ENCODE measurements at places on chromosomes 6 and 20.
A peak's percentile ranks its signal among the peaks of the same experiment; 100 is the strongest.

GRCh38 chr20:48760403-48760983, 67.3 kb downstream of the PREX1 start:
- no peak for DNase-seq

DNA sequence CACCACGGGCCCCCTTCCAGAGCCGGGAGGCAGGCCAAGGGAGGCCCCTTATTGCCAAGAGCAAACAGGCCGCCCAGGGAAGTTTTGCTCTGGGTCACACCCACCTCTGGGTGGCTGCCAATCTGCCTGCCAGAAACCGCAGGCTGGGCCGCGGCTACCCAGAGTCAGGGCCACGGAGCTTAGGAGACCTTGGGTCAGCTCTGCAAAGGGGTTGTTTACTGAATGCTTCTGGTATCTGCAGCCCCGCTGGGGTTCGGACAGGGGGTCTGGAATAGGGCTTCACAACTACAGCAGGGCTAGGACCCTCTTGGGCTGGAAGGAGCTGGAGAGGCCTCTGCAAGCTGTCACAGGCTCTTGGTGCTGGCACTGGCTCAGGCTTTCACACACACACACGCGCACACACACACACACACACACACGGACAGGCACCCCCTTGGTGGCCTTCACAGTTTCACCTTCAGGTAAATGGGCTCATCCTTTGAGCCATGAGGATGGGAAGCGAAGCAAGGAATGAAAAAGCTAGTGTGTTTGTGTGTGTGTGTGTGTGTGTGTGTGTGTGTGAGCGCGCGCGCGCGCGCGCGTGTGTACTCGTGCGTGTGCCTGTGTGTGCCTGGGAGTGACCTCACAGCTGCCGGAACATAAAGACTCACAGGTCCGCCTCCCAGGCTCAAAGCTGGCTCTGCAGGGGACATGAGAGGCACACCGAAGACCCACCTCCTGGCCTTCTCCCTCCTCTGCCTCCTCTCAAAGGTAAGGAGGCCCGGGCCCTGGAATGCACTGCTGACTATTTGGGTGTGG, at the start of gene CCN5:
TSS of gene CCN5 (plus strand) at position 669 of the 798 bp plus-strand sequence. CDS start at position 691, 22 bp downstream.
- DNase-seq, result no peak

DNA sequence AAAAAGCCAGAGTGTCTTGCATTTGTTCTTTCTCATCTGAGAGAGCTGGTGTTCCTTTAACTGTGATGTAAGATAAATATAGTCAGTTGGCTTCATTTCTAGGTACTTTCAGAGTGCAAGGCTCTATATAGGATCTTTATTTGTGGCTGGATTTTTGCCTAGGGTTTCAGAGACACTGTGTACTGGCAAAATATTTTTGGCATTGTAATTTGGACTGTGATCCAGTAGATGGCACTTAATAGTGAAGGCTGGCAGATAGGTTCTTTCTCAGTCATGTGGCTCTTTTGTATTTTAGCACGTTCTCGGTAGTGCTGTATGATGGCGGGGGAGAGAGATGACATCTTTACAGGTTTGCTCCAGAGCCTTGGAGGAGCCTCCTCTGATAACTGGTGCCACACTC, 26.8 kb upstream of the SLC35B3 start:
- no peak for DNase-seq

DNA sequence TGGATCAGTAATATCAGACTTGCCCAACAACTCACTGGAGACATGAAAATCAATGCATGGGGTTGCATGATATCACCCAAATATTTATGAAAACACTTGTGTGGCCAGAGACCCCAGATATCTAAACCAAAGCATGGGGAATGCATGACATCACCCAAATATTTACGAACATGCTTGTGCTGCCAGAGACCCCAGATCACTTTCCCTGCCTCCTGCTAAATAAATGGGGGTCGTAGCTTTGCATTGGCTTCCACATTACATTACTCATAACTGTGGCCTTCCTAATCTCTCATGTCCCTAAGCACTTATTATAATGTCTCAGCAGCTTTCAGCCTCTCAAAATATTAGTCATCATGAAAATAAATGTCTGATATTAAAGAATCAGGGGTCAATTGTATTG, 838.0 kb upstream of the DEFB115 start:
- DNase-seq, result no peak

GRCh38 chr6:162442687-162443086, 284.9 kb downstream of the PRKN start:
- no peak for DNase-seq

DNA sequence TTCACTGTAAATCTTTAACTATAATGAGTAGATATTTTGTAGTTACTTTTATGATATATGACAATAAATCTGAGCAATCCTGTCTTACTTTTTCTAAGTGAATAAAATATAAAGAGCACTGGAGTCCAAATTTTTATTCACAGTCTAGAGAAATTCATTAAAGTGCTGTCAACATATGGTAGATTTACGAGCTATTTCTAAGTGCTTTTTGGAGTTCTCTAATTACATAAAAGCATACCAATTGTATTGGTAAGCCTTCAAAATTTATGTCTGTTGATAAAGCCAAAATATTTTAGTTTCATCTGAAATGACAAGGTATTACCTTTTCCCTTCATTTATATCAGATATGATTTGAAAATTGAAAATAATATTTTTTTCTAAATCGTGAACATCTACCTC, 75.4 kb downstream of the MAN1A1 start:
- no peak for DNase-seq

DNA sequence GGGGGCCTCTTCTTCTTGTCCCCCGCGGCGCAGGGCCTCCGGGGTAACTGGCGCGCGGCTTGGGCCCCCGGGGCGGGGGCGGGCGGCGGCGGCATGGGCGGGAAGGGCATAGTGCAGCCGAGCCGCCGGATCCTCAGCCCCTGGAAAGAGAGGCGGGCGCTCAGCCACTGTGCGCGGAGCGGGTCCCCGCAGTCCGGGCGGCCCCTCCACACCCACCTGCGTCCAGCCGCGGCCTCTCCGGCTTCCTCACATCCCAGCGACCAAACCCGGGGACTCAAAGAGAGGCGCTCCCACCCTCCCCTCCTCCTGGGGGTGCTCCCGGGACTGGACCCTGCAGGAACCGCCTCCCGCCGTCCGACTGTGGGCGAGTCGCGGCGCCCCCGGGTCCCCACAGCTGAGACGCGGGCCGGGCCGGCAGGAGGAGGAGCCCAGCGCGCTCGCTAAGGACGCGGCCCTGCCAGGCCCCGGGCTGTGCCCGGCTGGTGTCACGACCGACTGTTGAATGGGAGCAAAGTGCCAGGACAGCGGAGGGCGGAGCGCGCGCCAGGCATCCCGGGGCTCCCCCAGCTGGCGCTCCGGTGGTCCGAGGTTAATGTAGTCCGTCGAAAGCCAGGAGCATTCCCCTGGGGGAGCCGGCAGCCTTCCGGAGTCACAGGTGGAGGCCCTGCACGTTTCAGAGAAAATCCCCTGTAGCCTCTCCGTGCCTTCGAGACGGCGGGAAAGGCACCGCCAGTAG, at the start of gene PRR18:
TSS of gene PRR18 (minus strand) at position 360 of the 736 bp plus-strand sequence. CDS start at position 110, 250 bp downstream.
- no peak for DNase-seq

- DNase-seq, result no peak
These were observed 99.9 kb downstream of the TCP11 start for GRCh38 chr6:35041086-35041861.

GRCh38 chr6:144475411-144475810, 190.3 kb downstream of the UTRN start:
- DNase-seq, result no peak

- DNase-seq, result peak; percentile 69
These were observed 5.6 kb upstream of the SYNE1 start for GRCh38 chr6:152642578-152643375.

- no peak for DNase-seq
These were observed 213.3 kb downstream of the CBLN4 start for GRCh38 chr20:55792049-55792448.

DNA sequence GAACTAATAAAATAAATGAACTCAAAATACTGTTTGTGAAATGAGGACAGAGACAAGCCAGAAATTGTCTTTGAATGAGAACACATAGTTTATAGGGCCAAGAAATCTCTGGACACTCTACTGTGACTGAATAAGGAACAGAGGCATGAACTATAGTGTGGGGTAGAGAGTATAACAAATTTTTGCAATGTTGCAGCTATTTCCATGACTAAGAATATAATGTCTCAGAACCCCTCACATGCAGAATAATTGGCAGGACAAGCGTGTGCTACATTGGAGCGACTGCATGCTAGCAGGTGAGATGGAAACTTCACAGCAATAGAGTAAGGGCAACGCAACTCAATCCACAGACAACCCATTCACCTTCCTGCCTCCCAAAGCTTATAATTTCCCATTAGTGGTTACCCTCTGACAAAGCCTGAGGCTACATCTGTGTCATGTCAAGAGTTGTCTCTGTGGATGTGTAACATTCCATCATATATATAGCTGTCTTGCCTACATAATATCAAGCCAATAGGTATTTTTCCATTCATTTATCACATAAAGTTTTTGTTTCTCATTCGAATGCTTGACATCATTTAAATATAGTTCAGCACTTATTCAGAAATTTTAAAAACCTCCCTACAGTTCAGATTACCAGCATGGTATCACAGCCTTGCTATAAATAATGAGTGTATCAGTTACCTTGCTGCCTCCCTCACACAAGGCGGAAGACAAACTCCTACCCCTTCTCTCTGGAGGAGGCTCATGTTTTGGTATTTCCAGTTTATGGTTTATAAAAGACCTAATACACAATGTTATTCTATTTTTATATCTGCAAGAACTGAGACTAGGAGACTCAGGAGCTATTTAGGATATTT, 47.9 kb upstream of the ECHDC1 start:
- no peak for DNase-seq

- DNase-seq, result no peak
These were observed 7.2 kb upstream of the VWA7 start for GRCh38 chr6:31784098-31784925.

- DNase-seq, result peak; percentile 26
These were observed 123.3 kb upstream of the COL21A1 start for GRCh38 chr6:56370561-56371211.

- DNase-seq, result peak; percentile 61
These were observed at the start of gene DPM1 for GRCh38 chr20:50957798-50958614. Gene DPM1 (minus strand): TSS chr20:50958532. CDS start chr20:50958523, 9 bp downstream.

GRCh38 chr6:138580801-138581200, 81.5 kb upstream of the NHSL1 start:
- no peak for DNase-seq

DNA sequence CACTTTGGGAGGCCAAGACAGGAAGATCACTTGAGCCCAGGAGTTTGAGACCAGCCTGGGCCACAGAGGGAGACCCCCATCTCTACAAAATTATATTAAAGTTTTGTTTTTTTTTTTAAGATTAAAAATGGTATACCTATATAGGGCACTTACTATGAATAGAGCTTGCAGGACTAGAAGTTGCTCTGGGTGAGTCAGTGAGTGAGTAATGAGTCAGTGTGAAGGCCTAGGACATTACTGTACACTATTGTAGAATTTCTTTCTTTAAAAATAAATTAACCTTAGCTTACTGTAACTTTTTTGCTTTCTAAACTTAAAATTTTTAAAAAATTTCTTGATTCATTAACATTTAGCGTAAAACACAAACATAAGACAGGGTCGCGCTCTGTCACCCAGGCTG, 29.7 kb downstream of the STK35 start:
- DNase-seq, result no peak

DNA sequence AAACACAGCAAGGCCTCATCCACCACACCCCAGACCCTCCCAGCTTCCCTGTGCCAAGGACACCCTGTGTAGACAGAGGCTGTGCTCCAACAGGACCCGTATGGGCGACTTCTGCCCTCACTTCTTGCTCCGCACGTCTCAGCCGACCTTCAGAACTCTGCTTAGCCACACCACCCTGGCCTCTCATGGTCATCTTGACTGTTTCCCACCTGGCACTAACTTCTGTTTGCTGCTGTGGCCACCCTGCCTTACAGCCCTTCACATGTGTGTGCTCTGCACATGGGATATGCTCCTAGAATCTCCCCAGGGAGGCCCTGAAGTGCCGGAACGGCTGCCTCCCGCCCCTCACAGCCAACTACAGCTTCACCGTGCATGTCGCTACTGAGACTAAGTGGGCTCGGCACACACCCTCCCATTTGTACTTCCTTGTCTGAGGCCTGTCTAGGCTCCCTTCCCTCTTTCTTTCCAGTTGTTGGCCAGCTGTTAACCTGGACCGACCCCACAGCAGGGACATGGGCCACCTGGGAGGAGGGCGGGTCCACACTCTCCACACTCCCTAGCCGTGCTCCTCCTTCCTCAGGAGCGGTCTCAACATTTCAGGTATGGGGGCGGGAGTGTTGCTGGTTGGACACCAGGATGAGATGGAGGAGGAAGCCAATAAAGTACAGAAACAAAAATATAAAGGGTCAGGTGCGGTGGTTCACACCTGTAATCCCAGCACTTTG, 69.6 kb downstream of the PYGB start:
- no peak for DNase-seq

GRCh38 chr20:50670126-50670862, 21.0 kb downstream of the RIPOR3 start:
- DNase-seq, result no peak

DNA sequence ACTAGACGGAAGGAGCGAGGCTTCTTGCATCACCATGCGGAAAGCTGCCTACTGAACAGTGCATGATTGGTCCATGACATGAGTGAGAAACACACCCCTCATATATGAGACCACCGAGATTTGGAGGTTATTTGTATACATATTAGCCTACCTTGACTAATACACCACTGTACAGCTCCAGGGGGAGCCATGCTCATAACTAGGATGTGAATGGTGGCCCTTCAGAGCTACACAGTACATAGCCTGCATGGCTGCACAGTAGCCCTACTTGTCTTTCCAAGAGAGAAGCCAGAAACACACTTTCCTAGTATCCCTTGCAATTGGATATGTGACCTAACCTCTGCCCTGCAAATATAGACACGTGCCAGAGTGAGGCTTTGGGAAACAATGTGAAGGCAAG, 21.8 kb upstream of the MCUR1 start:
- no peak for DNase-seq

DNA sequence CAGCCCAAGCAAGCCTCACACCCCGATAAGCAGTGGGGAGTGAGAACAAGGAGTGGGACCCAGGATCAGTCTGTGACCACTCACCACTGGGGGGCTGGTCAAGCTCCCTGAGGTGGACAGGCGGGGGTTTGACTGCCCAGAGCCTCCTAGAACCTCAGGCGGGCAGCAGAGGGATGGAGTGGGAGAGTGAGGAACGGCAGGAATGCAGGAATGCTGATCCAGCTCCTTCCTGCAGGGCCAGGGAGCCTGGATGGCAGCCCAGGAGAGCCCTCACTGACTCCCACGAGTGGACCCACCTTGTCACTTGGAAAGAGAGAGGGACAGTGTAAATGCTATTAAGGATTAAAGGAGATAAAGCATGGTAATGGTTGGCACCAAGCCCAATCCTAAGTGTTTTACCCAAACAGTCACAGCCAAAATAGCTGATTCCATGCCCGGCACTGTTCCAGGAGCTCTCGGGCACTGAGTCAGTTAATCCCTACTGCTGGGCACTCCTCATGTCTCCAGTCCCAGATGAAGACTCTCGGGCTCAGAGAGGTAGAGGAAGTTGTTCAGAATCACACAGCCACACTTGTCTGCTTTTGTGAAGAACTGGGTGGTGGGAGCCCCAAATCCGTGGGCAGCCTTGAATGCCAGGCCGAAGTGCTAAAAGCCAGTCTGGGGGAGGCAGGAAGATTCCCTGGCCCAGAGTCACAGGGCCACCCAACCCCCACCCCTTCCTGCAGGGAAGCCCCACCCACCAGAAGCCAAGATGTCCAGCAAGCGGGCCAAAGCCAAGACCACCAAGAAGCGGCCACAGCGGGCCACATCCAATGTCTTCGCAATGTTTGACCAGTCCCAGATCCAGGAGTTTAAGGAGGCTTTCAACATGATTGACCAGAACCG, 3.1 kb downstream of the MYL9 start:
- DNase-seq, result no peak

GRCh38 chr6:6057442-6058053, 50.8 kb upstream of the NRN1 start:
- no peak for DNase-seq

- no peak for DNase-seq
These were observed 40.3 kb upstream of the ARMC2 start for GRCh38 chr6:108807928-108808327.
